ENCODE measurements at places on chromosomes 12 and 14. TPM values are rescaled to one million over a fixed set of nuclear protein-coding genes. Genes with fewer than 3 reads are reported as not detected.

IAPP gene
- polyA plus RNA-seq: not detected

KCNMB4 gene
- 5.6 TPM for polyA plus RNA-seq

SYCP3 gene
- 0.54 TPM for polyA plus RNA-seq

DNA sequence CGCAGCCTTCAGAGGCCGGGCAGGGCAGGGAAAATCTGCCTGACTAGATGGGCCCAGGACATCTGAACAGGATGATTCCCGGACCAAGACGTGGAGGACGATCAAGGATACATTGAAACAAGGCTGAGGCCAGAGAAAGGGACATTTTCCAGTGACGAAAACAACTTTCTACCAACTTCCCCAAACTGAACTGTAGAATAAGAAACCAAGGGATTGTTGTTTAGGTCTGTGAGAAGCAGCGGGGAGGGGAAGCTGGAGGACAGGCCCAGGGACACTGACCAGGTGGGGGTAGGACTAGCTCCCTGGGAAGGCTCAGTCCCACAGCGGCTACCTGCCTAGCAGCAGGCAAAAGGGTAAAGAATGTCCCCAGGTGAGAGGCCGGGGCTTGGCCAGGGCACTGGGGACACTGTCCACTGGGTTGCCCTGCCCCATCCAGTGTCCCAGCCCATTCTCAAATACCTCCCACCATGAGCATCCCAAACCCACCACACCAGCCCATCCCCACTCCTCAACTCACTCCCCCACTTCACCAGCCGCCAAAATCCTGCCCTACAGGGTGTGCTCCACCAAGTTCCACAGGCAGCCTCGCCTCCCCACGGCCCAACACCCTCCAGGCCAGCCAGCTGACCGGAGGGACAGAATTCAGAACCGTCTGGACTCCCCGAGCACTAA is 995 bp downstream of the TNFRSF1A start:
- DNase-seq: no peak

DNA sequence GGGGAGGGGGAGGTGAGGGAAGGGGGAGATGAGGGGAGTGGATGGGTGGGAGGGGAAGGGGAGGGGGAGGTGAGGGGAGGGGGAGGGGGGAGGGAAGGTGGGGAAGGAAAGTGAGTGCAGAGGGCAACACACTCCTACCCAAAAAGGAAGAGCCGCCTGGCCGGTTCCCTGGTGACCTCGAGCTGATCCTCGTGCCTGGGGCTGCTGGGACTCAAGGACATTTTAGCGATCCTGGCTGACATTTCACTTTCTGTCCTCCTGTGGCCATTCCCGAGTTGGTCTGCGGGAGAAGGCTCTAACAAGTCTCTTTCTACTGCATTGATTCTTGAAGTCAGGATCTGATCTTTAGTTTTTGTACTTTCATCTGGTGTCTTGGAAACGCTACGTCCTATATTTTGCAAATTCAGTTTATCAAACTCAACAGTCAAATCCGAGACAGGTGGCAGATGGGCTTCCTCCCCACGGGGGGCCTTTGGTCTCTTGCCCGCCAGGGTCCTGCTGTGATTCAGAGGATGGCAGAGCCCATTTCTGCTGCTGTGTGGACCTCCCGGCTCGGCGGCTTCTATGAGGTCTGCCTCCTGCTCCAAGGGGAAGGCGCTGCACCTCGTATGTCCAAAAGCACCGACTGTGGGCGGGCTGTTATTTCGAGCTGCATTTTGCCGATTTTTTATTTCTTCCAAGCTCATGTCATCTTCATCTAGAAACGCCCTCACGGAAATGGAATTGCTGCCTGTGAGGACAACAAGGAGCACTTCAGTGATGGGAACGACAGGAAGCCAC is 19.1 kb downstream of the PGAM5 start:
- DNase-seq: no peak

All from kidney (tissue), 22 donors.